ENCODE measurements at places on chromosomes 2 and 18.

GRCh38 chr2:240149943-240150784 is 9.7 kb upstream of the OTOS start:
- peak; percentile 19 for DNase-seq

DNA sequence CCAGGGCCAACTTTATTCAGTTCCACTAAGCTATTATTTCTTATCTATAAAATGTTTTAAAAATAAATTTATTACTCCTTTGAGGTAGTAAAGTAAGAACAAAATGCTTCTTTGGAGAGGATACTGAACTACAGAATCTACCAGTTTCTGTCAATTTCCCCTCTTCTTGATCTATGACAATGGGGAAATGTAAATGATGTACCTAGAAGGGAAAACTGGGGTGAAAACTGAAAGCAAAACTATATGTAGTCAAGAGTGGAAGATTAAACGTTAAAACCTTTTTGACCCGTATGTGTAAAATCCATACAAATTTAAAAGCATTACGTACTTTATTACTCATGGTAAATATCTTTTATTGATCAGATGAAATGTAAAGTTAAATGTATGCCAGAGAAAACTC is 1287.8 kb upstream of the TMEFF2 start:
- no peak for DNase-seq

DNA sequence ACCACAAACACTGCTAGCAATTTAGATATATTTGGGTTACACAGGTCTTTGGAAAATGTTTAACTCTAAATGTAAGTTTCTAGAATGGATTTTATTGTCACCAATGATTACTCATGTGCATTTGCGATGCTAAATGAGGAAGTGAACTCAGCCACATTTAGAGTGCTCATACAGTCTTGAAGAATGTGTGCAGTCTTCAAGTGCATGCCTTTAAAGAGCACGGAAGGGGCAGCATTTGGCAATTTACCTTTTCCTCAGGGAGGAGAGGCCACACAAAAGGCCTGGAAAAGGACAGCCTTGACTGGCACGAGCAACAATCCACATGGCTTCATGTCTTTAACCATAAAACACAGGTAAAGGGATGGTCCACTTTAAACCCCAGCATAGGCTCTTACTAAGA is 78.5 kb upstream of the STK17B start:
- DNase-seq, result no peak

- peak; percentile 9 for DNase-seq
These were observed 62.6 kb downstream of the MOGAT1 start for GRCh38 chr2:222733846-222734702.

DNA sequence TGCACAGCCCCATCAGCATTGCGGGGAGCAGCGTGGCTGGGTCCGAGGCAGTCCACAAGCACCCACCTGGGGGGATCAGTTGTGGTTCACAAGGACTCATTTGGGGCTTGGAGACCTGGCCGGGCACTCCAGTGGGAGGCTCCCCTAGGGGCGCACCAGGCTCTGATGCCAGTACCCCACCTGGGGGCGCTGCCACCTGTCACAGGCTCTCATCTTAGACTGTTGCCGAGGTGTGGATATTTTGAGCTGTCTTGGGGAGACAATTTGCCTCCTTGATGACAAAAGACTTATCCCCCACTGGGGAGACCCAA is 3.0 kb downstream of the ADRA2B start:
- no peak for DNase-seq

- DNase-seq, result no peak
These were observed 5.0 kb downstream of the SNED1 start for GRCh38 chr2:241003369-241003768.

GRCh38 chr2:8589721-8590120 is 92.1 kb upstream of the ID2 start:
- DNase-seq, result no peak

DNA sequence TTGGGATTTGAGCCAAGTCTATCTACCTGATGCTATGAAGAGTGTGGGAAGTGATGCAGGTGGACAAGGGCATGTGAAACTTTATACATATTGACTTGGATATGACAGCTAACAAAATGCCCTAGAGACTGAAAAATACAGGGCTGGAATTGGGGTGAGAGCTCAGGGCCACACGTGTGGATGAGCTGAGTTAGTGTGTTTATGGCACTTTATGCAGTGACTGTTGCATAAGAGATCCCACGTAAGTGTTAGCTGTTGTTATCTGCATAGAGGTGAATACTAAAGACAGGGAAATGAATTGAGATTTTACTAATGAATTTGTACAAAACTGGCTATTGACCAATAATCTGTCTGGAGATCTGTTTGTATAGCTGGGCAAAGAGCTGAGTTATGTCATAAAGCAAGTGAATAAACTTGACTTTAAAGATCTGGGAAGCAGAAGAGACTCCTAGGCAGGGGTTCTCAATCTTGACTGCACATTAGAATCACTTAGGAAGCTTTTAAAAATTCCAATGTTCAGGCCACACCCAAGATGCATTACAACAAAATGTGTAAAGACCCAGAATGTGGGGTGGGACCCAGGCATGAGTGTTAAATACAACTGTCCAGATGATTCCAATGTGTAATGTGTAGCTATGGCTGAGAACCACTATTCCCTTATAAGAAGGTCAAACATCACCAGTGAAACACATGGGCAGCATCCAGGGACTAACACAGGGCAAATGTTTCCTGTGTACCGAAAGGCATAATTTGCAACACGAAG is 74.2 kb upstream of the STK17B start:
- no peak for DNase-seq

DNA sequence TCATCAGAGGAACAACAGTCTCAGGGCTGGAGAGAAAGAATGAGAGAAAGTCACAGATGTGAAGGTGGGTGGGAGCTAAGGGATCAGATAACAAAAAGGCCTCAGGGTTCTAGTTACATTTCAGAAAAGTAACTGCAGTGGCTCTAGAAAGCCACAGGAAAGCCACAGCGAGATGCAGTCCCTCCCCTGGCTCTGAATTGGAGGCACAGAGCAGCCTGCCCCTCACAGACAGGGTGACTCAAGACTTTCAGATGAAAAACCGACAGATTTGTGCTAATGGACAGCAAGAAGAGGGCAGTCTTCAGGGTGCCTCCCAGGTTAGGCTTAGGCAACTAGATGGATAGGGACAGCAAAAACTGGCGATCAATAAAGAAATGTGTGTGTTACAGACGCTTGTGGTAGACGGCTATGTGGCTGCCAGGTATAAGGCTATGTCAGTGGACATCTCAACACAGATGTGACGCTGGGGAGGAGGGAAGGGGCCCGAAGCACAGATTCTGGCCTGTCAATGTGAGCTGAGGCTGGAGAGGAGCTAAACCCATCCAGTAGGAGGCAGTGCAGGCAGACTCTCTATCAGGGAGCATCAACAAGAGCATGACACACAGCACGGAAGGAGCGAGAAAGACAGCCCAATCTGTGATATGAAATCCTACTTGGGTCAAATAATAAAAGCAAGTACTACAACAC is 26.2 kb downstream of the UNC50 start:
- no peak for DNase-seq

Measured in amygdala (tissue), 56 donors.